Esophagus muscularis mucosa (tissue), 4 donors: ENCODE measurements at places on chromosomes 11 and 22. TPM values are rescaled to one million over a fixed set of nuclear protein-coding genes. Genes with fewer than 3 reads are reported as not detected.

Gene KCNC1
- not detected for total RNA-seq

Gene DDIAS
- 1.6 TPM for total RNA-seq

Gene ST14
- total RNA-seq, result 2.9 TPM

Gene ANKRD13D
- 27.7 TPM for total RNA-seq

Gene MUC2
- total RNA-seq, result not detected

Gene CCDC15
- 0.71 TPM for total RNA-seq

Gene SCGB1D2
- total RNA-seq, result not detected

Gene NLRP6
- 0.42 TPM for total RNA-seq

Gene IGLL5
- 0.80 TPM for total RNA-seq

Gene GGT1
- 5.0 TPM for total RNA-seq

Gene CCDC73
- total RNA-seq, result not detected
